ENCODE measurements at places on chromosomes 5 and 9.

GRCh38 chr9:125810161-125810560 lies 63.0 kb downstream of the PBX3 start:
- DNase-seq: no peak

DNA sequence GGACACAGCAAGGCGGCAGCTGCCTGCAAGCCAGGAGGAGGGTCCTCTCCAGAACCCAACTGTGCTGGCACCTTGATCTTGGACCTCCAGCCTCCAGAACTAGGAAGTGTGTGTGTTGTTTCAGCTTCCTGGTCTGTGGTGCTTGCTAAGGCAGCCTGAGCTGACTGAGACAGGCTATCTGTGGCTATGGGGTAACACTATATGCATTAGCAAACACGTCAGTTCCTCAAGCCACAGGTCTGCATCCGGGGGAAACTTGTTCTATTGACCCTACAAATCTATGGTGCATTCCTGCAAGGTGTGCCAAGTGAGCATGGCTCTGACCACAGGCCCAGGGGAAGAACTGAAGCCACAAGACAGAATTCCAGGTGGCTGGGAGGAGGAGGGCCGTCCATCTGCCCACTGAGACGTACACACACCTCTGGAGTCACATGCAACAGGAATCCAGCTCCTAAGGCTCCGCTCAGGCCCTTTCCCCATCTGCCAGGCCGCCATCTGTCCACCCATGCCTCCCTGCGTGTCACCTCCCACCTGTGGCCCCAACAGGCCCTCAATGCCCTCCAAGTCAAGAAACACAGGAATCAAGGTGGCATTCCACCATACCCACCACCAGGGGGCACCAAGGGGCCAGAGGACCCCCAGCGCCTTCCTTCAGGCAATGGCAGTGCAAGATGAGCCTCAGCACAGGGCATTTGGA lies 174.9 kb downstream of the ROR2 start:
- DNase-seq: peak; percentile 37

- DNase-seq: no peak
Observed at GRCh38 chr5:18455521-18455920, 821.3 kb downstream of the TAF11L14 start.

DNA sequence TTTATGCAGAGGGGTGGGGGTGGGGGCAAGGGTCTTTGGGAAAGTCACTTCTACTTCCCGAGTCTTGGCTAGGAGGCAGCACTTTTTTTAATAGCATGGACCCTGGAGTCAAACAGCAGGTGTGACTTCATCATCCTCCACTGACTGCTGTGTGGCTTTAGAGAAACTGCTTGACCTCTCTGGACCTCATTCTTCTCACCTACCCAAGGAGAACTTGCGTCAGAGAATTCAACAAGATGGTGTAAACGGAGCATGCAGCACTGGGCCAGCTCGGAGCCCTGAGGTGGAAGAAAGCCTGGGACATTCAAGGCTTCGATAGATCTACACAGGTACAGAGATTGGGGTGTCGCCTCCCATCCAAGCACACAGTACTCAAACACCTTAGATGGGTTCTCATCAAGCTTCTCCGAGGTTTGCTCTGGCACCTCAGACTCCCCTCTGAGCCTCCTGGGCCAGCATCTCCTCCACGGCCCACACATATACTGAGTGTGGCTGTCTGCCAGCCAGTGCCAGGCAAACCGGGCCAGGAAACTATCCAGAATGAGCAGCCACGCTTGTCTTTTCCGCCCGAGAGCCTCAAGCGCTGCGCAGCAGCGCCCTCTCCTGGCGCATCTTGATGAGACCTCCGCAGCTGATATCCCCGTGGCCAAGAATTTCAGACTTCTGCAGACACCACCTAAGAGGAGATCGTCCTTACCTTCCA lies 4.6 kb upstream of the SLC25A48 start:
- no peak for DNase-seq

GRCh38 chr9:38016375-38017135 lies 52.5 kb downstream of the SHB start:
- DNase-seq: no peak

- no peak for DNase-seq
Observed at GRCh38 chr9:69411931-69412740, 87.1 kb downstream of the ENTREP1 start.

DNA sequence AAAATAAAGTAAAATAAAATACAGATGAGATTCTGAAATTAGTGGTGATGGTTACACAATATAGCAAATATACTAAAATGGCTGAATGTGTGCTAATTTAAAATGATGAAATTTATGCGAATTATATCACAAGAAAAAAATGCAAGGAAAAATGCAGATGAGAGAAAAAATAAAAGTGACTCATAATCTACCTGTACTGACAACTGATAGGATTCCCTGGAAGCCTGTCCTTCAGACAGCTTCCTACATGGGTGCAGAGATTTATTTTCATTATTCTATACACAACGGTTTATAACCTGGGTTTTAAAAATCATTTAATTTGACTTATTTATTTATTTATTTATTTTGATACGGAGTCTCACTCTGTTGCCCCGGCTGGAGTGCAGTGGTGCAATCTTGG lies 5.8 kb upstream of the NCS1 start:
- no peak for DNase-seq

DNA sequence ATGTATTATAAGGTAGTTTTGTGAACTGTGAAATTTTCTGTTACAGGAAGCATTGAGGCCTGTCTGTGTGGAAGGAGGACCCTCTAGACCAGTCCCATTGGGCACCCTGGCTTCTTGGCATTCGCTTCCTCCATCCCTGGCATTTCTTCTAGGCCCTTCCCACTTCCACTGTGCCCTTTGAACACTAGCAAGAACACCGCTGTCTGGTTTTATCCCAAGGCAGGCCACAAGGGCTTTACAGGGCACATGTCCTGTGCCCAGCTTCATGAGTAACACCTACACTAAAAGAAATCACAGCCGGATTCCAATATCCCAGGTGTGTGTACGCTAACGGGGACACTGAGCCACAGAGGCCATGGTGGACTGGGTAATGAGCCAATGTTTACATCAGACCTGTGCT lies 99.8 kb downstream of the ADRB2 start:
- DNase-seq: no peak

- no peak for DNase-seq
Observed at GRCh38 chr9:137733429-137733828, 114.6 kb downstream of the EHMT1 start.

DNA sequence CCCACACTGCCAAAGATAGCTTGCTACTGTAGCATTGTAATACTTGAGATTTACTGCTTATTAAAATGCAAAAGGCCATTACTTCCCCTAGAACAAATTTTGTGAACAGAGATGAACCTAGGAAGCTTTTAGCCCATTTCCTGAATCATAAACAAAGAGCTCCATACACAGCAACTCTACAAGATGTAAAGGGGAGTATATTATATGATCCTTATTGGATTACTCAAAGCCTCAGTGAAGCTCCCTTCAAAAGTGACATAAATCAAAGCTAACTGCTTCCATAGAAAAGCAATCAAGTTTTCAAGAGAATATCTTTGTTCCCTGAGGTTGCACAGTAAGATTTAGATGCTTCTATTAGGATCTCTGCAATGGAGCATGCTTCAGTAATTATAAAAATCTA lies 629.8 kb downstream of the EFNA5 start:
- DNase-seq: no peak

GRCh38 chr9:108910402-108910801 lies 23.5 kb downstream of the ELP1 start:
- no peak for DNase-seq

GRCh38 chr9:5688109-5688508 lies 59.2 kb downstream of the RIC1 start:
- DNase-seq: no peak

GRCh38 chr5:109654455-109654854 lies 35.3 kb upstream of the MAN2A1 start:
- no peak for DNase-seq

DNA sequence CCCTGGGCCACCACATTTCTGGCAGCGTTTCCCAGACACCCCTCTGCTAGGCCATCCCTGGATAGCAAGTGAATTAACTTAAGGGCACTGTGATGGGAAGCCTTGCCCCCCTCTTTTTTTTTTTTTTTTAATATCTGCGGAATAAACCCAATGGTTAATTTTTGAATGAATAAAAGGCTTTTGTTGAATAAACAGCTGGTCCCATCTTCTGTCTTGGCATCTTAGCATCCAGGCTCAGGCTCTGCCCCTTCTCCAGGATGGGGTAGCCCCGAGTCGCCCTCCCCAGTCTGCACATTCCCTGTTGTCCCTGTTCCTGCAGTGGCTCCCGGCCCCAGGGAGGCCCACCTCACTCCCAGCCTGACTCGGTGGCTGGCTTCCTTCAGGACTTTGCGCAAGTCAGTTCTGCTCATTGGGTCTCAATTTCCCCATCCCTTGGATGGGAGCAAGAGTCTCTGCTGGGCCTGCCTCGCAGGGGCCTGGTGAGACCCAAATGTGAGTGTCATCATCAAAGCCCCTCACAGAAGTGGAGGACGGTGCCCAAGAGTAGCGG lies 29.0 kb upstream of the HMCN2 start:
- no peak for DNase-seq

DNA sequence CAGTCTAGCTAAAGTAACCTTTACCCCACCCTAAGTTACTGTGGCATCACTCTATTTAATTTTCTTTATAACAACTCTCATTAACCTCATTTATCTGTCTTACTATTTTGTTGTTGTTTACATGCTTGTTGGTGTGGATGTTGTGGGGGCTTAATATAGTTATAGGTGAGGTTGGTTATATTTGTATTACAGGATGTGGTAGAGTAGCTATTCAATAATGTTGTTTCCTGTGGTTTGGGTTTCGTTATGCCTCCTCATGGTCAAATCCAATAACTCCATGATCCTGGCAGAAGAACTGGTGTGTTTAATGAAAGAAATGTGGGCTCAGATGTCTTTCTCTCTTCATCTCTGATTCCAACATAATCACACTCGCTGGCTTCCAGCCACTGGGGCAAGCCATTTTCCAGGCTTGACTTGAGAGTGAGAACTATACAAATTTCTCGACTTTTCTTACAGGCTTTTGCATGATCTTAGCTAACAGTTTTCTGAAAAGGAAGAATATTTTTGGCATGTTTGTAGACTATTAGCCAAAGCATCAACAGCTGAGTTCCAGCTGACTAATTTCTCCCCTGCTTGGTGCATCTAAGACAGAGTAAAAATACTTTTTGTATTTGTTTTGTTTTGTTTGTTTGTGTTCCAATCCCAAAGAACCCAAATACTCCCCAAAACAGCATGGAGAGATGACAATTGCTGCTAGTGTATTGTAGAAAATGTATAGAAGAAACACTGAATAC lies 303.7 kb upstream of the PAPPA start:
- DNase-seq: no peak

- DNase-seq: no peak
Observed at GRCh38 chr5:134529460-134529859, 4.0 kb downstream of the JADE2 start.

DNA sequence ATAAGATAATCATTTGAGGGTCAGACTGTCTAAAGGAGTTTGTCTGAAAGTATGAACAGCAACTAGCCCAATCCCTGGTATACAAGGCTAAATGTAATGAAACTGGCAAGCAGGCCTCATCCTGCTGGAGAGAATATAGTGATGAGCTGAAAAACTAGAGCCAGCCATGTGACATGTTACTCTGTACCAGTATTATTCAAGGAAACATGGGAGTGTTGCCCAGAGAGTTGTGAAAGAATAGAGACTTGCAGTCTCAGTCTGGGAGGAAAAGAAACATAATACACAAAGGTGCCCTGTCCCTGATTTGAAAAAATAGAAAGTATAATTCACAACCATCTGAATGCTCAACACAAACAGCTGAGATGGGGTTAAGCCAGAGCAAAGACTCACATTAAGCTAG lies 37.9 kb upstream of the HTR1A start:
- DNase-seq: no peak

GRCh38 chr9:85200726-85201404 lies 531.3 kb downstream of the NTRK2 start:
- DNase-seq: no peak

GRCh38 chr9:18849890-18850677 lies 182.9 kb downstream of the SAXO1 start:
- DNase-seq: no peak

DNA sequence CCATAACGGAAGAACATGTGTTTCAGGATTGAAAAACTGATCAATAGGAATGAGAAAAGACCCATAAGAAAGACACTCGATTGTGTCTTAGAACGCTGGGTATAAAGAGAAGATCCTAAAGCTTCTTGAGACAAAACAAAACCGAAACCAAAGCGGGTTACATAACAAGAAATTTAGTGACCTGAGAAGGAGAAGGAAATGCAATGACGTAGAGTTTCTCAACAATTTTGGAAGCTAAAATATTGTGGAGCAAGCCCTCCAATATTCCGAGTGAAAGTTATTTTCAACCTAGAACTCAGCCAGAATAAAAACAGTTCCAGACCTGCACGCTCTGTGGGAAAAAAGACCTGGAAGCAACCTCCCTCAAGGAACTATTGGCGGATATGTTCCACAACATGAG lies 81.9 kb upstream of the FREM1 start:
- no peak for DNase-seq

- no peak for DNase-seq
Observed at GRCh38 chr5:73272351-73272750, 99.4 kb downstream of the TMEM174 start.

GRCh38 chr5:1325870-1326531 lies 18.9 kb downstream of the CLPTM1L start:
- DNase-seq: no peak

- DNase-seq: no peak
Observed at GRCh38 chr5:80608731-80609130, 38.7 kb upstream of the ANKRD34B start.

- DNase-seq: no peak
Observed at GRCh38 chr5:95178046-95178651, 106.7 kb downstream of the MCTP1 start.

DNA sequence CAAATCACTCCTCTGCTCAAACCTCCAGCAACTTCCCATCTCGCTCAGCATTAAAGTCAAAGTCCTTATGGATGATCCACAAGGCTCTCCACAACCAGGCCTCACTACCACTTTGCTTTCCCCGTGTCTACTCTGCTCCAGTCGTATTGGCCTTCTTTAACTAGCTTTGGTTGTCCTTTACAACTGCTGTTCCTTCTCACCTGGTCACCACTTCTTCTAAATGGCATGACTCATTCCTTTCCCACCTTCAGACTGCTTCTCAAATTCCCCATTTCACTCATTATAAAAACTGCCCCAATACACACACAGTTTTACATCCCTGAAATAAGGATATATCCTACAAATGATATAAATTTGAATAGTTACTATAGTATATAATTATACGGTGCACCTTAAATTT lies 30.4 kb downstream of the CERT1 start:
- DNase-seq: no peak

DNA sequence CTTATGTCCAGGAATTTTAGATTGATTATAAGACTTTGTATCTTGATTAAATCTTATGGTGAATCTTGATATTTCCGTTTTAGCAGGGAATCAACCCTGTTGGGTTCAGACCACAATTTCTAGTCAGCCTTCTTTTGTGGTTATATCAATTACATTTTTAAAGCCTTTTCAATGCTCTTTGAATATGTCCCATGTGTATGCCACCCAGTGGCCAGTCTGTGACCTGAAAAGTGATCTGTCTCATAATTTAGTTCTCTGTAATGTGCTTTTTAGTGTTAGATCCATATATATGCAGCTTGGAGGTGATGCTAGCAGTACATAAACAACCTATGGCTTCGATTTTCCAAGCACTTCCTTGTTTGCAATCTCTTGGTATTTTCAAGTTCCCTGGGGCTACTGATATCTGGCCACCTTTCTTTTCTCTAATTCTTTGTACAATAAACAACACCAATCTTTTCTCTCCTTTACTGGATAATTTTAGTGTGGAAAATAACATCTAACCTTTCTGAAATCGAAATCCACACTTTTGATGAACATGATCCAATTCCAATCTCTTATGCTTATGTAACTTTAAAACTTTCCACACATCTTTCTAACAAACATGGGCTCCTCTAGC lies 28.8 kb downstream of the PDE8B start:
- DNase-seq: no peak

- DNase-seq: no peak
Observed at GRCh38 chr5:74889523-74890105, 23.4 kb upstream of the FAM169A start.
